ENCODE measurements at places on chromosomes 7 and 10.

DNA sequence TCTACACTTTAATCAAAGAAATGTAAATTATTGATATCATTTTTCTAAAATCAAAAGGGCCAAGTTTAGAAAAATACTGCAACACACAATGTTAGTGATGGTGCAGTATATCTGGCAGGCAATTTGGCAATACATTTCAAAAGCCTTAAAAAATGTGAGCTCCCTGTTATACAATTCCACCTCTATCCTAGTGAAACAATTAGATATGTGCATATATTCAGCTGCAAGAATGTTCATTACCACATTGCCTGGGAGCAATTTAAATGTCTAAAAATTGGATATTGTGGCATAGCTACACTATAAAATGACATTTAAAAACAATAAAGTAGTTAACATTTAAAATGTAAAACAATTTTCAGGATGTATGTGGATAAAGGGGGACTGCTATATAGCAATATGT lies 10.1 kb upstream of the ERVW-1 start:
- no peak for DNase-seq

- no peak for DNase-seq
Measured at GRCh38 chr7:82507976-82508677, 64.5 kb upstream of the CACNA2D1 start.

DNA sequence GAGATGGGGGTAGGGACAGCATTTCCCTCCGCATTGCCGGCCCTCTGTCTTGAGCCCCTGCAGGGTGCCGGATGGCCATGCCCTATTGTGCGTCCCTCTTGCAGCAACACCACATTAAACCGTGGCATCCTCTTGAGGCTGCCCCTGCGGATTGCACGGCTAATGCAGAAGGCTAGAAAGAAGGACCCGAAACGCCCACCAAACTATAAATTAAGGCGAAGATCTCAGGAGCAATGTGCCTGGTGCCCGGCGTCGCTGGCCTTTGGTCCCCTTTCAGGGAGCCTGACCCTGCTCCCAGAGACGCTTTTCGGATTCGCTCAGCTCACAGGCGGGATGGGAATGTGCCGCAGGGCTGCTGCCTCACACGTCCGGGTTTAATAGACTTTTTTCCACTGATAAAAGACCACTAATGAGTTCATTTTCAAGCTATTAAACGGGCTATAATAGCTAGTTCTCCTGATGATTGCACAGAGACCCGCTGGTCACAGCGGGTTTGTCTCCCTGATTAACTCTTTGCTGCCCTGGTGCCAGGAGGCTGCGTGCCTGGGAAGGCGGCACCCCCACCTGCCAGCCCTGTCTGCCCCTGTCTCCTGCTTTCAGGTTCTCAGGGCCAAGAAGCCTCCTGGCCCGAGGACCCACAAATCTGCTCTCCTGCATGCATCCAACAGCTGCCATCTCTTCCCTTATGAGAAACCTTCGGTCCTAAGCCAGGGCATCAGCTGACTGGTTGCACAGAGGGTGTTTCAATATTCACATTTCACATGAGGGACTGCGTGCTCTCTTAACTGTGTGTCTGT lies 128.3 kb downstream of the ADARB2 start:
- DNase-seq: no peak

DNA sequence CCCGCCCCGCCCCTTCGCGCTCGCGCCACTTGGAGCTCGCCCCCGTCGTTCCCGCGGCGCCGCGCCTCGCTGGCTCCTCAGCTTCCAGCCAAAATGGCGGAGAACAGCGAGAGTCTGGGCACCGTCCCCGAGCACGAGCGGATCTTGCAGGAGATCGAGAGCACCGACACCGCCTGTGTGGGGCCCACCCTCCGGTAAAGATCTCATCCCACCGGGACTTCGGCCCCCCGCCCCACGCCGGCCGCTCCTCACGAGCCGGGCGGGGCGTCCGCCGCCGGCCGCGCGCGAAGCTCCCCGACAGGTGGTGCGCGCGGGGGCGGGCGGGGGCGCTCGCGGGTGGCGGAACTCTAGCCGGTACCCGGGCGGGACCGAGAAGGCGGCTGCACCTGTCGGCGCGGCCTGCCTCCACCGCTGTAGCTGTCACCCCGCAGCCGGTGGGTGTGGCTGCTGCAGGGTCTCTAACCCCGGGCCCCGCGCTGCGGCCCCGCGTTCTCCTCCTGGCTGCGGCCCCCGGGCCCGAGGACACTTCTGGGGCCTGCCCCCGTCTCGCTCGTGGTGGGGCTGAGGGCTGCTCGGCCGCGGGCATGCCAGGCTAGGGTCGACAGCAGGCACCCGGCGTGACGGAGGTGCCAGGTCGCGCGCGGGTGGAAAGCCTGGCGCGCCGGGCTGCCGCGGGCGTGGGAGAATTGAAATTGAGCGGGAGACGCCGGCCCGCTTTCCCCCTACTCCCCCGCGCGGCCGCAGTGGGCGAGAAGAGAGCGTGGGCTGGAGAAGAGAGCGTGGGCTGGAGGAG lies at the start of gene EXOC6:
EXOC6 (plus strand) TSS at position 80 of the 793 bp plus-strand sequence; CDS start at position 94, 14 bp downstream.
- DNase-seq: peak; percentile 86

GRCh38 chr10:44733501-44734488 lies 177.3 kb upstream of the TMEM72 start:
- DNase-seq: no peak

DNA sequence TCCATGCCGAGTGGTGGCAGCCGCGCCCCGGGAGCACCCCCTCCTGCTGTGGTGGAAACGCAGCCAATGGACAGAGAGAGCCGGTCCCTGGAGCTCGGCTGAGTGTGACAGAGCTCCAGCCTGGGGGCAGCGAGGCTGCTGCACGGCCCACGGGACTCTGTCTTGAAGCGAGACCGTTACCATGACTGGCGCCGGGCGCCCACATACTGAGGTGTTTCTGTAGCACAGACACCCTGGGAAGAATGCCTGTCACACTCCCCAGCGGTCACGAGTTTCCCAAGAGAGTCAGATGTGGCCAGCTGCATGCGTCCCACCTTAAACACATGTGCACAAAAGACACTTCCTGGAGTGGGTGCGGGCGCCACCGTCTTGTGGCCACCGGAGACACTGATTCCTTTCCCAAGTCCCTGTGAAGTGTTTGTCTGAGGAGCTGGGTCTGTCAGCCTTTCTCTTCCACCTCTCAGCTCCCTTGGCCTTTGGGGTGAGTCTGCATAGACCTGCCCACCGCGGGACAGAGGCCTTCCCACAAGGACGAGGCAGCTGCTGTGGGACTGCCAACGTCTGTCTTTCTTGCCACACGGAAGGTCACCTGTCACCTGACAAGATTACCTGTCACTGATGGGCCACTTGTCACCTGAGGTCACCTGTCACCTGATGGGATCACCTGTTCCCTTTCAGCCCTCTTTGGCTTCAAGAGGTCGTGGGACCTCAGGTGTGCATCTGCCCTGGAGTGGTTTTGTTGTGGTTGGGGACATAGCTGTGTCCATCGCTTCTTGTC lies 94.6 kb downstream of the DNAJB6 start:
- no peak for DNase-seq

GRCh38 chr7:141533149-141533949 lies 17.9 kb upstream of the AGK start:
- DNase-seq: peak; percentile 76

DNA sequence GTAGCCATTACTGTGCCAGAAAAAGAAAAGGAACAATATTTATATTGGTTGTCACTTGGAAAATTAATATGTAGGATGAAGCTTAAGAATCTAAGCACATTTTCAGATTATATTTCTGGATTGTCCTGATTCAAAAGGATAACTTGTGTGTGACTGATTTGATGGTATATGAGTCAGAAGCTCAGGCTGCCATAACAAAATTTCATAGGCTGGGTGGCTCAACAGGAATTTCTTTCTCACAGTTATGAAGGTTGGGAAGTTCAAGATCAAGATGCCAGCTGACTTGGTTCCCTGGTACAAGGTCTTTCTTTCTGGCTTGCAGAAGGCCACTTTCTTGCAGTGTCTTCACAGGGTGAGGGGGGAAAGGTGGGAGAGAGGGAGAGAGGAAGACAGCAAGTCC lies 108.5 kb downstream of the ST7 start:
- DNase-seq: no peak

GRCh38 chr7:14073988-14074387 lies 84.5 kb upstream of the ETV1 start:
- no peak for DNase-seq

DNA sequence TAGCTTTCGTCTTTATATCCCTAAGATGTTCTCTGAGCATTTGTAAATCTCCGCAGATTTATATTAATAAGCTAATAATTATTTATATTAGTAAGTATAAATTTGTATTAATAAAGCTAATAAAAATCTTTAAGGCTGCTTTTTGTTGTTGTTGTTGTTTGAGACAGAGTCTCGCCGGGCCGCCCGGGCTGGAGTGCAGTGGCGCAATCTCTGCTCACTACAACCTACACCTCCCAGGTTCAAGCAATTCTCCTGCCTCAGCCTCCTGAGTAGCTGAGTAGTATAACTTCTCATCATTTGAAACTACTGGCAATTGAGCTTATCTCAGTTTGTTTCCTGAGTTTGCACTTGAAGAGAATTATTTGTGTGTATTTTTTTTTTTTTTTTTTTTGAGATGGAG lies 5.1 kb upstream of the ZRANB1 start:
- no peak for DNase-seq

- peak; percentile 25 for DNase-seq
Measured at GRCh38 chr10:121734589-121735045, 136.4 kb upstream of the FGFR2 start.

- DNase-seq: no peak
Measured at GRCh38 chr10:84098667-84099066, 40.6 kb upstream of the GHITM start.

GRCh38 chr7:31478721-31479120 lies 35.2 kb upstream of the ITPRID1 start:
- no peak for DNase-seq

- DNase-seq: no peak
Measured at GRCh38 chr10:121495719-121496118, 102.5 kb downstream of the FGFR2 start.

GRCh38 chr7:142961595-142961972 lies 579 bp downstream of the KEL start:
- DNase-seq: no peak

DNA sequence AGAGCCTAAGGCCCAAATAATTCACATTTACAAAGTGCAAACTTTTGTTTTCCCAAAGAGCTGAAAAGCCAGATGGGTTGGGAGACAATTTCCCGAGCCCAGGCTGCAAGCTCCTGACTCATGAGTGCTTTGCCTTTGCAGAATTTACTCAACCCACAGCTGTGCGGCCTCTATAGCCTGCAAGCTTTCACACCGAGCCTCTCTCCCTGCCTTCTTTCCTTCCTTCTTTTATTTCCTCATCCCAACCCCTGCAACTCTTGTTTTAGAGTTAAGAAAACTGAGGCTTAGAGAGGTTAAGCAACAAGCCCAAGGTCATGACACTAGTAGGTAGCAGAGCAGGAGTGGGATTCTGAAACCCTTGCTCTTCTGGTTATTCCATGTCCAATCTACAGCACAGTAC lies 203.0 kb upstream of the GPR26 start:
- DNase-seq: no peak

DNA sequence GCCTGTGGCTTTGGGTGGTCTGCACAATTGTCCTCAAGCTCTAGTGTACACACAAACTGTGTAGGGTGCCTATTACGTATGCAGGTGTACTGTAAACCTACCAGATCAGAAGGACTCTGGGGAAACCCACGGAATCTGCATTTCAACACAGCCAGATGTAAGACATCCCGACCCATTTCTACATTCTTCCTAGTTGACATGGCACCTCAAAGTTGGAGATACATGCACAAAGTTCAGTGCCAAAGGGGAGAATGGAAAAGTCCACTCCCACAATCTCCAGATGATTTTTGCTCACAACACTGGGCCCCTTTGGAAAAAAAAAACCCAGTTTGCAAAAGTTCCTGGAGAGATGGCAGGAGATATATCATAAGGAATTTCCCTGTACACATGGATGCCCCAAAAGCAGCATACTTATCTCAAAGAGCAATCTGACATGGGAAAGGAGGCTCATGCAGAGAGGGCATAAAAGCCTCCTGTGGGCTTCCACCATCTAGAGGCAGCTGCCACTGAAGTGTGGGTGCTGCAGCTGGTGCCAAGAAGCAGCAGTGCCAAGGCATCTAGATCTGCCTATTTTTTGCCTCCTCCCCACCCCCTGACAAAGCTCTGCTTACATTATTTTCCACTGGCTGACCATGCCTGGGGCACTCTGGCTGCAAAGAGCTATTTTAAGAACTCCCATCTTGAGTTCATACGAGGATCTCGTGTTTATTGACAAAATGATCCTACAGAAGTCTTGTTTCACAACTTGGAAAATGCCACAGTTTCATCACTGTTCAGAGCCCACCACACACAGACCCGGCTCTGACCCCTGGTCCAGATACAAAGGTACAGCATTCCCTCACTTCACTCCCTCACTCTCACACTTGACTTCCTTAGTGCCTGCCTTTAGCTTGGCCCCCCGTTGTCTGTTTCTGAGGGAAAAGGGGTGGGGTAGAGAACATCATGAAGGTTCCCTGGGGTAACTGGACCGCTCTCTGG lies 12.9 kb downstream of the TECTB start:
- no peak for DNase-seq

DNA sequence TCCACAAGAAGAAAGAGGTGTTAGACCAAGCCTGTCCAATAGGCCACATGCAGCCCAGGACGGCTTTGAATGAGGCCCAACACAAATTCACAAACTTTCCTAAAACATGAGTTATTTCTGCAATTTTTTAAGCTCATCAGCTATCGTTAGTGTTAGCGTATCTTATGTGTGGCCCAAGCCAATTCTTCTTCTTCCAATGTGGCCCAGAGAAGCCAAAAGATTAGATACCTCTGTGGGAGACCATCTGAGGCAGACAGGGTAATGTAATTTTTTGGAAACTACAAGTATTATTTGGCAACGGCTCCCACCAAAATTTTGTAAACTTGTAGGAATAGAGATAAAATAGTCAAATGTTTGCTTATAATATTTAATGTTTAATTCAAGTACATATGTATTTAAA lies 153.8 kb downstream of the SRPK2 start:
- DNase-seq: no peak

- DNase-seq: no peak
Measured at GRCh38 chr10:47339759-47340607, 8.2 kb upstream of the RBP3 start.

GRCh38 chr7:152103066-152103465 lies 77.6 kb downstream of the GALNT11 start:
- DNase-seq: no peak

GRCh38 chr7:32206987-32207386 lies 136.8 kb upstream of the PDE1C start:
- DNase-seq: no peak

DNA sequence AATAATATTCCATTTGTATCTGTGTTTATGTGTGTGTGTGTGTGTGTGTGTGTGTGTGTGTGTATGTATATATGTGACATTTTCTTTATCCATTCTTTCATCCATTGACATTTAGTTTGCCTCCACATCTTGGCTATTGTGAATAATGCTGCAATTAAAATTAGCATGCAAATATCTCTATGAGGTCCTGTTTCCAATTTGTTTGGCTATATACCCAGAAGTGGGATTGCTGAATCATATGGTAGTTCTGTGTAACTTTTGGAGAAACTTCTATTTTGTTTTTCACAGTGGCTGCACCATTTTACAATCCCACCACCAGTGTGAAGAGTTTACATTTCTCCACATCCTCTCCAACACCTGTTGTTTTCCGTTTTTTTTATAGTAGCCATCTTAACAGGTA lies 53.1 kb downstream of the CH25H start:
- no peak for DNase-seq

All from activated naive CD4-positive, alpha-beta T cell treated with anti-CD3 and anti-CD28 coated beads for 36 hours (primary cell).